Activated CD4-positive, alpha-beta memory T cell treated with anti-CD3 and anti-CD28 coated beads for 36 hours (primary cell): ENCODE measurements at places on chromosomes 4 and X. TPM values are rescaled to one million over a fixed set of nuclear protein-coding genes. Genes with fewer than 3 reads are reported as not detected.
A peak's percentile ranks its signal among the peaks of the same experiment; 100 is the strongest.

DNA sequence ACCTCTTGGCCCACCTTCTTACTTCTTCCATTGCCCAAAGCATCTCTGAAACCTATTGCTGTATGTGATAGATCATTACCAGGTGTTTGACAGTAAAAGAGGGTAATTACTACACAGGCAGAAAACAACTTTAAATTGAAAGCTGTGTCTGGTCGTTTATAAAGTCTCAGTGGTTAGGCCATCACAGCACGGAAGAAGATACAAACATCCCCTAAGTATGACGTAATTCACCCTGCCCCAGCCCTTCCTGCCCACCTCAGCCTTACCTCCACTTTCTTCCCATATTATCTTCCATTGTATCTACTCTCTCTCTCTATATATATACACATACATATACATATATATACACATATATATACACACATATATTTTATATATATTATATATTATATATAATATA lies 805.8 kb upstream of the PABPC4L start:
- DNase-seq: no peak

GRCh38 chr4:102734591-102735385 lies 26.0 kb downstream of the MANBA start:
- peak; percentile 42 for DNase-seq

GRCh38 chr4:179867300-179867878 lies 2375.8 kb upstream of the TENM3 start:
- DNase-seq: peak; percentile 18

DNA sequence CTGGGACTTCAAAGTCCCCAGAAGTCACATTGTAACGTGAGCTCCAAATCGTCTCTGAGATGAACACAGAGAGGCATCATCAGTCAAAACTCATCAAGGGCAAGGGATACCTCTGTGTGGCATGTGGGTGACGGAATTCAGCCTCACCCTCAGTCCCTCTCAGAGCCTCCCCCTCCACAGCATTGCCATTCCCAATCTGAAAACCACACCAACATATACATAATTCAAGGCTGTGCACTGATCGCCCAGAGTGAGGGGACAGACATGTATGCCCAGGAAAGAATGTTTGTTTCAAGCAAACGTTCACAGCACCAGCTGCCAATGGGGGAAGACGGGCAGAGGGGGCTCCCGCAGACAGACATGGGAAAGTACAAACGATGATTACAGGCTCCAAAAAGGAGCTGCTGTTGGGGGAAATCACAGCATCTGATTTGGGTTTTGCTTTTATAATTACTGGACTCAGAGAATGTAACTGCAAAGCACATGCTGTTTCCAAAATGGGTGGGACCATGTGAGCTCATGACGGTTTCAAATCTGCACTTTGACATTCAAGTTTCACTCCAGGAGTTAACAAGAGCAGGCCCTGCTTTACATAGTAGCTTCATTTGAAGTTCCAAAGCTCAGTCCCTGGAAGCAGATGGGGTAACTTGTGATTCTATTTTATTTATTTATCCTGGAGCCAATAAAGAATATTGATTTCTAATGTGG lies 88.3 kb downstream of the CLCN4 start:
- DNase-seq: no peak

DNA sequence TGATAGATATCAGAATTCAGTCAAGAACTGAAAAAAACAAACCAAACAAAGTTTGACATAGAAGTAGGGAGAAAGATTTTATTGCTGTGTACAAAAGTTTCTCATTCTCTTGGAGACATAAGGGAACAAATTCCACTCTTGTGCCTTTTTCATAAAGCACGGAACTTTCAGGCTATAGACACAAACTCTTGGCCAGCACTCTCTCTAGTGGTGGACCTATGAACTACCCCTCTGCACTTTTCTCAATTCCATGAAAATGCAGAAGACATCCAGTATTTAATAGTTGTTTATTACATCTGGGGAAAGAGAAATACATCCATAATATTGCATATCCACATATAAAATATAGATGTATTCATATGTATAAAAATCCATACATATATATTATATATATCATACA lies 291.6 kb upstream of the HS3ST1 start:
- no peak for DNase-seq

DNA sequence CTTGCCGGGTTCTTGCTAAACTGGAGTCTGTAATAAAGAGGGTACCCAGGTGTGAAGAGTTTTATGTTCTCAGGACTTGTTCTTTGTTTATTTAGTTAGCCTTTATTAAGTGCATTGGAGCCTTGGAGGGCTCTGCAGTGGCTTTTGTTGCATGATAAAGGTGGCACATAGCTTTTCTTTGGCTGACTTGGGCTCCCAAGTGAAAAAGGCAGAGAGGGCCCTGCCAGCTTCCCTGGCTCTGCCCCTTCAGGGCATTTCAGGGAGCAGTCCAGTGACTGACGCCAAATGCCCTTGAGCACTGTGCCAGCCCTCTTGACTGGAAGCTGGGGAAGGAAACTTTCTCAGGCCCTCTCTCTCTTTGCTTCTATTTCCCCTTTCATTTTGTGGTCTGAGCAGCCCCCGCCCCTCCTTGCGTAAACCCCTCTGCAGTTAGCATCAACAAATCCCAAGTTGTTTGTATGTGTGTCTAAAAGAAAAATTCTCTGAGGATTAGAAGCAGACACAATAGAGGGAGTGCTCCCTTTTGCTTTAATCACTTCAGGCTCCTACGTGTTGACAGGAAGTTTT lies 152.2 kb downstream of the NHS start:
- no peak for DNase-seq

GRCh38 chr4:158873795-158874401 lies 105.1 kb downstream of the FNIP2 start:
- DNase-seq: no peak

GRCh38 chr4:128591482-128591881 lies 218.0 kb upstream of the JADE1 start:
- no peak for DNase-seq

DNA sequence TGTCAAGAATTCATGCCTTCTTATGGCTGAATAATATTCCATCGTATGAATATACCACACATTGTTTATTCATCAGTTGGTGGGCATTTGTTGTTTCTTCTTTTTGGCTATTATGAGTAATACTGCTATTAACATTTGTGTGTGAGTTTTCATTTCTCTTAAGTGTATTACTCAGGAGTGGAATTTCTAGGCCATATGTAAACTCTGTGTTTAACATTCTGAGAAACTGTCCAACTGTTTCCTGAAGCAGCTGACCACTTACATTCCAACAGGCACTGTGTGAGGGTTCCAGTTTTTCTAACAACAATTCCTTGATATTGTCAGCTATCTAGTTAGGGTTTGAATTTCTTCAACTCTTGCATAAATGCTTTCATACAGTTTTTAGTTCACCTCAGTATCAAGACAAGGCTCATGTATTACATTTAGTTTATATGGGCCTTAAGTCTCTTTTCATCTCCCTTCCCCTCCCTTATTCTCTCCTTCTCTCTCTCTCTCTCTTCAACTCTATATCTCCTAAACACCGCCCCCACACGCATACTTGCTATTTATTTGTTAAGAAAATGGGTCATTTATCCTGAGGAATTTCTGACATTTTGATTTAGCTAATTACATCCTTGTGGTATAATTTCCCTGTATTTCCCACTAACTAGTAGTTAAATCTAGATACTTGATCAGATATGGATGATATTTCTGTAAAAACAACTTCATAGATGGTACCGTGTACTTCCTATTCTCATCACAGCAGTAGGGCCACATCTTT lies 77.4 kb downstream of the WDR19 start:
- DNase-seq: no peak

GRCh38 chr4:5720157-5720850 lies 9.3 kb downstream of the EVC start:
- DNase-seq: no peak

DNA sequence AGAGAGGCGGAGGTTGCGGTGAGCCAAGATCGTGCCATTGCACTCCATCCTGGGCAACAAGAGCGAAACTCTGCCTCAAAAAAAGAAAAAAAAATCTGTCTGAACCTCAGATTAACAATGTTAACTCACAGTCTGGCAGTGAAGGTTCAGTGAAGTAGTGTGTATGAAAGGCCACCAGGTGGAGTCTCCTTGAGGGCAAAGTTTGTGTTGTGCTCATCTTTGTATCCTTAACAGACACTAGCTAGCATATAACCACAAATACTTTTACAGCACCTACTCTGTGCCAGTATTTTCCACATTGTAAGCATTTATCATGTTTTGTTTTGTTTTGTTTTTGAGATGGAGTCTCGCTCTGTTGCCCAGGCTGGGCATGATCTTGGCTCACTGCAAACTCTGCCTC lies 46.0 kb upstream of the MGST2 start:
- no peak for DNase-seq

GRCh38 chr4:148161601-148162000 lies 280.6 kb downstream of the NR3C2 start:
- no peak for DNase-seq

DNA sequence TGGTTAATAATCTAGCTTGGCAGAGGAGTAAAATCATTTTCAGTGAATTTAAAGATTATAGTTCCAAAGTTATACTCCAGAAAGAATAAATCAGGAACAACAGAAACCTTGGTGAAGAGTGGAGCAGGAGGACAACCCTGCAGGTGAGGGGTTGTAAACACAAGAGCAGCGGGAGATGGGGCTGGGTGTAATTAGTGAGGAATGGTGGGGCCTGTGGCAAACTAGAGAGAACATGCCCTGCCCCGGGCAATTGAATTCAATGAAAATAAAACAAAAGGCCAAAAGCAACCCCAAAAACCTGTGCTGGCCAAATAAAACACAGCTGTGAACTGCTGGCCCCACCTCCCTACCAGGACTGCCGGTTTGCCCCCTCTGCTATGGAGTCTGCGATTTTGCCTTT lies 325.2 kb downstream of the NR3C2 start:
- no peak for DNase-seq

DNA sequence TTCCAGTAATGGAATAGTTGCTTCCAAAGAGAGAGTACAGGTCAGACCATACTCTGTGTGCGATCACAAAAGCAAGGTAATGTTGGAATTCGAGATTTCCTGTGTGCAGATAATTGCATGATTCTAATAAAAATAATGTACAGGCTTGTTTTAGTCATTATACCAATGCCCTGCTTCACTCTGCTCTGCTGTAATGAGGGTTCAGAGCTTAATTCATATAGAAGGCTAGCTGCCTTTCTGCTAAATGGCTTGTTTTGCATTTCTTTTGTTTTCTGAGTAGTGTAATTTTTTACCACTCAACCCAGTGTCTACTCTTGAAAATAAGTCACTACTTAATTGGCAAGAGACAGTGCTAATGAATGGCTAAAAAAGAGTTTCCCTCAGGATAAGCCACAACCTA lies 236.0 kb downstream of the CAMK2D start:
- DNase-seq: no peak

- DNase-seq: no peak
Measured at GRCh38 chr4:11843340-11843739, 414.6 kb upstream of the HS3ST1 start.

GRCh38 chr4:82076809-82077208 lies 297.0 kb downstream of the HNRNPD start:
- no peak for DNase-seq

DNA sequence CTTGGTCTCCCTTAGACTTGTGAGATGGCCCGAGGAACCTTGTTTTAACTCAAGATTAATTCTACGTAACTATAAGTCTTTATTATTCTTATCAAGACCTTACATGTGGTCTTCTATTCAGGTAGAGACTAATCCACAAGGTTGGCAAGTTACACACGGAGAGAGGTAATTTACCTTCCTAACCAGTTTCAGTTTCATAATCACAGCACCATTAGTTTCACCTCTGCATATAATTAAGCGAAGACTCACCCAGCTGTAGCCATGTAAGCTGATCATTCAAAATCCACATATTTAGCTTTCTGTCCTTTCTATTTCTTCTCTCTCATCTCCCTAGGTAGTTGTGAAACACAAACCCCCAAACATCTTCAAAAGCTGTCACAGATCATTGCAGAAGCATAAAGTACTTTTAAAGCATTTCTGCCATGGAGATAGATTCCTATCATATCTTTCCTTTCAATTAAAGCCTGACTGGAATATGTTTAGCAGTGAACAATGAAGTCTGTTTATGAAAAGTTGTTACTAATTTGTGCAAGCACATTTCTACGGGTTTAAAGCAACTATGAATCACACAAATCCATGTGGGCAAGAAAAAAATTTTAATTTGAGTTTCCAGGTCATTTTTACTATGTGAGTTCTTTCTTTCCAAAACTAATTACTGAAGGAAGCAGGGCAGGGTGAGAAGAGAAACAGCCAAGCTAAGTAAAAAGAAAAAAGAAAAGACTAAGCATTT lies 78.5 kb downstream of the BTC start:
- DNase-seq: no peak

GRCh38 chr4:174318829-174319764 lies 35.4 kb downstream of the CEP44 start:
- DNase-seq: no peak

- DNase-seq: no peak
Measured at GRCh38 chrX:65841263-65841662, 173.8 kb downstream of the MSN start.

DNA sequence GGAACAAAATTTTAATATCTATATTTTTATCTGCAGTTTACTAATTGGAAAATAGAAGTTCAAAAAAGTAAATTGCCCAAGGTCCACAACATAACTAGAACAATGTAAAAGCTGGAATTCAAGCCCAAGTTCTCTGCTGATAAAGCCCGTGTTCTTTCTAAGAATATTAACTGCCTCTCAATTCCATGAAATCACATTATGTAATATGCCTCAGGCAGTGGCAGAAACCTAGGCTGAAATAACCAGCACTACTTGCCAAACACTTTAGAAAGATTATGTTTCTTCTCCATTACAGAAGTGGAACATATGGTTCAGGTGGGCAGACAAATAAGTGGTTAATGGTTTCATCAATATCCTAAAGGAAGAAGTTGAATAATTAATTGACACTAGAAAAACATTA lies 56.7 kb upstream of the ADGRL3 start:
- no peak for DNase-seq

DNA sequence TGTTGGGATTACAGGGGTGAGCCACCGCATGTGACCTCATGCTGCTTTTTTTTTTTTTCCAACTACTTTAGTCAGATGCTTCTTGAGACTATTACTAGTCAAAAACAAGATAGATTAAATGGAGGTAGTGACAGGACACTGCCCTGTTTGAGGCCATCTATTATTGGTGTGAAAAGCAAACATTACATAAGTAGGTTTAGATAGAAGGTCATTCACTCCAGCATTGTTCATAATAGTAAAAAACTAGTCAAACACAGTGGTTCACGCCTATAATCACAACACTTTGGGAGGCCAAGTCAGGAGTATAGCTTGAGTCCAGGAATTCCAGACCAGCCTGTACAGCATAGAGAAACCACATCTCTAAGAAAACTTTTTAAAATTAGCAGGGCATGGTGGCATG lies 16.3 kb downstream of the XIAP start:
- DNase-seq: no peak

- no peak for DNase-seq
Measured at GRCh38 chrX:52355108-52355507, 13.7 kb upstream of the XAGE2 start.

GRCh38 chr4:121923306-121923705 lies 28.6 kb downstream of the TRPC3 start:
- no peak for DNase-seq

The ODAPH gene
- total RNA-seq: not detected

The BRS3 gene
- total RNA-seq: not detected

The NXF2 gene
- not detected for total RNA-seq

The STATH gene
- not detected for total RNA-seq

The SPIN2A gene
- 0.45 TPM for total RNA-seq

The ADGRG2 gene
- total RNA-seq: not detected

The PFKFB1 gene
- 0.59 TPM for total RNA-seq

The PRSS12 gene
- not detected for total RNA-seq

The SUPT20HL2 gene
- total RNA-seq: not detected

The SERTM2 gene
- not detected for total RNA-seq

The SYN1 gene
- total RNA-seq: 1.3 TPM

The C4orf51 gene
- total RNA-seq: not detected
